ENCODE measurements at places on chromosomes 1 and 21. TPM values are rescaled to one million over a fixed set of nuclear protein-coding genes. Genes with fewer than 3 reads are reported as not detected.

GRCh38 chr1:92354259-92354658, 55.4 kb downstream of the RPAP2 start:
- no peak for DNase-seq

DNA sequence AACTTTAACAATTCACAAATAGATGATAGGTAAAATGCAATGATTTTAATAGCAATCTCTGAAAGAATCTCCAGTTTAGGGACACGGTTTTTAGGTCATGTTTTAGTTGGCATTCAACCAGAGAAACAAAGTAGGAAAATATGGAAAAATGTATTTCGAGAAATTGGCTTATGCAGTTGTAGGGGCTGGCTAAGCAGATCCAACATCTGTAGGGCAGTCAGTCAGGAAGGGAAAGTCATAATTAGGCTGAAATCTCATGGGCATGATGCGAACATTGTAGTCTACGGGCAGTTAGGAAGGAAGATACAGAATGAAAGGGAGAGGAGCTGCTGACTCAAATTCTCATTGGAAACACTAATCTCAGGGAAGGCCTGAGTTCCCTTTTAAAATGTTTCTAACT, 1276.0 kb upstream of the ADGRL4 start:
- DNase-seq, result no peak

DNA sequence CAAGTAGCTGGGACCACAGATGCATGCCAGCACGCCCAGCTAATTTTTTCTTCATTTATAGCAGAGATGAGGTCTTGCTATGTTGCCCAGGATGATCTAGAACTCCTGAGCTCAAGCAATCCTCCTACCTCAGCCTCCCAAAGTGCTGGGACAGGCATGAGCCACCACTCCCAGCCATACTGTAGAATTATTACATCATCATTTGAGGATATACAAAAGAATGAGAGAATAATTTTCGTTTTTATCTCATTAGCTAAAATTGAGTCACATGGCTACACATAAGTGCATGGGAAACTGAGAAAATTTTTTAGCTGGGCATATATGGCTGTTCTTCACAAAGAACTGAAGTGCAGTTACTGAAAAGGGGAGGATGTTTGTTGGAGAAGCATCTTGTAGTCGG, 21.2 kb downstream of the STXBP3 start:
- no peak for DNase-seq

- no peak for DNase-seq
Measured at GRCh38 chr1:178122283-178122682, 28.4 kb downstream of the RASAL2 start.

DNA sequence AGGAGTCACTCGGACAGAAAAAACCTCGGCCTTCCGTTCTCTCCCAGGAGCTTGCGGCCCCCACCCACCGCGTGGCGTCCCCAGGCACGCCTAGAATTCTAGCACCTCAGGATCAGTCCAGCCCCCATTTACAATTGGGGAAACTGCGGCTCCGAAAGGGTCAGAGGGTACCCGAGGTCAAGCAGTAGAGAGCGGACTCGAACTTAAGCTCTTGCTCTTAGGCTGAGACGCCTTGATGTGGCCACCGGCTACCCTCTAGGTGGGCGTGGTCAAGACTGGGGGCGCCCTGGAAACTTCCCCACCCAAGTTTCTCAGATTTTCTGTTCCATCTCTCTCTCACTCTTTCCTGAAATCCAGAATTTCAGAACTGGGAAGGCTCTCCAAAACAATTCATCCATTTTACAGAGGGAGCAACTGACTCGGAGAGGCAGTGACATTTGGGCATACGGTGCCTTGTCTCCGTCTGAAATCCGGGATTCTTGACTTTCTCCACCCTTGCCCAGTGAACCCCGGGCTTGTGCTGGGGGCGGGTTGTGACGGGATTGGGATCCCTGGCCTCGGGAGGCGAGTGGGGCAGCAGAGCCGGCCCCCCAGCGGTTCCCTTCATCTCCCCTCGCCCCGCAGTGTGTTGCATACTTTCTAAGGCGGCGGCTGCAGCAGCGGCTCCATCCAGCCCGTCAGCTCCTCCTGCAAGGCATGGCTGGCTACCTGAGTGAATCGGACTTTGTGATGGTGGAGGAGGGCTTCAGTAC, 777 bp downstream of the AZIN2 start:
- DNase-seq, result peak; percentile 6

GRCh38 chr1:162878000-162878596, 17.1 kb upstream of the CCDC190 start:
- DNase-seq, result no peak

- DNase-seq, result no peak
Measured at GRCh38 chr1:50667710-50668356, 244.6 kb upstream of the DMRTA2 start.

DNA sequence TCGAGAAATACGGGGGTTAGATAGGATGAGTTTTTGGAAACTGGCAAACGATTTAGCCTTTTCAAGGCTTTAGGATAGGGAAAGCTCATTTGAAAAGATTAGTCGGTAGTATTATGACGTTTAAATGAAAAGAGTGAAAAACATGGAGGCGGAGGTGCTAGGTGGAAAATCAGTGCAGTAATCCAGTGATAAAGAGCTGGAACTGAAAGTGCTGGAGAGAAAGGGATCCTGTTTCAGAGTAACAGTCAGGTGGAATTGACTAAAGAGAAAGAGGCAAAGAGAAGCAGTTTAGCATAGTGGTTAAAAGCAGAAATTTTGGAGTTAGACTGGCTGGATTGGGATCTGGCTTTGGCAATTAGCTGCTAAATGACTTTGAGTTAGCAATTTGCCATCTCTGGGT, 945 bp downstream of the WDR3 start:
- no peak for DNase-seq

- DNase-seq, result no peak
Measured at GRCh38 chr21:41029571-41029970, 138.4 kb upstream of the BACE2 start.

- DNase-seq, result peak; percentile 4
Measured at GRCh38 chr1:242454262-242455051, 70.0 kb downstream of the PLD5 start.

DNA sequence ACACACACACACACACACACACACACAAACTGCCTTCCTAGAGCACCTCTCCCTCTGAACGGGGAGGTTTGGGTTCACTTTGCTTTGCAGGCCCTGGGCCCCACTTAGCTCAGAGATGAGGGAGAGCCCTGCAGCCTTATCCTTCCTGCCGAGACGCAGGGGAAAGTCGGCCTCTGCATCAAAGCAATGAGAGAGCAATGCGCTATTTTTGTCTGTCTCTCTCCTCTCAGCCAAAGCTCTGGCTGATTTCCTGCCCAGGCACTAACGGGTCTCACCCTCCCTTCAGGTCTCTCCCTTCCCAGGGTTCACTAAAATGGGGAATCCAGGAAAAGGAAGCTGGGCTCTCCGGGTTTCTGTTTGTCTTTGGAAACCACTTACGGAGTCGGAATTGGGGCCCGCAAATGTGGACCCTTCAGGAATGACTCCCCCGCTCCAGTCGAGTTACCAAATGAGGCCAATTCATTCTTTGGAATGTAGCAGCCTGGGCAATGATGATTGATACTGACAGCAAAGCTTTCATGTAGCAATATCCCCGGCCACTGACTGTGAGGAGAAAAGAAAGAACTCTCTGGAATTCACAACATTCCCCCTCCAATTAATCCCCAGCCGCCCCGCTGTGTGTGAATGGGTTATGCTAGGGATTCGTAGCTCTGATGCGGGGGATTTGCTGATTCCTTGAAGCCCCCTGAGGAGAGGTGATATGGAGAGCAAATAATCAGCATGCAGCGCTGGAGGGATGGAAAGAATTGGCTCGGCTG, 61.5 kb upstream of the WLS start:
- DNase-seq, result no peak

- no peak for DNase-seq
Measured at GRCh38 chr1:201284636-201285035, 1.3 kb downstream of the PKP1 start.

DNA sequence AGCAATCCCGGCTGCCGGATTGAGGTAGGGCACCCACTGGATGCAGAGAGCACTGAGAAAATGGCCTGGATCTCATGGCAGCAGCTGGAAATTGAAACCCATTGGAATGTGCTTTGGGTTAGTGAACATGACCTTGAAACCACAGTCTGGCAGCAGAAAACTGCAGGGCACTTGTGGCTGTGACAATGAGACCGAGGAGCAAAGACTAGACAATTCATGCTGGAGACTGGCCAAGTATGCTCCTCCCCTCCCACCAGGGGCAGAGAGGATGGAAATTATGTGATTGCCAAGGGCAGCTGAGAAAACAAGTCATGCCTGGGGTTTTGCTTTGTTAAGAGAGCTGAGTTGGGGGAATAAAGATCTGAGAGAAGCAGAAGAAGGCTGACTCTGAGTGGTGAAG, 60.7 kb downstream of the ZNF697 start:
- DNase-seq, result no peak

DNA sequence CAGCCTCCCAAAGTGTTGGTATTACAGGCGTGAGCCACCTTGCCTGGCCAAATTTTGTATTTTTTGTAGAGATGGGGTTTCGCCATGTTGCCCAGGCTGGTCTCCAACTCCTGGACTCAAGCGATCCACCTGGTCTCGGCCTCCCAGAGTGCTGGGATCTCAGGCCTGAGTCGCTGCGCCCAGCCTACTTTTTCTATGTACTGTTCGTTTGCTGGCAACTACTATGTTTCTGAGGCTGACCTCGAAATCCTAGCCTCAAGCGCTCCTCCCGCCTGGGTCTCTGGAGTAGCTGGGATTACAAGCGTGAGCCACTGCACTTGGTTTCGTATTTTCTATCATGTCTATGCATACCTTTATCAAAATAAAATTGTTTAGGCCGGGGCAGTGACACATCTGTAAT, 675 bp upstream of the TEKT2 start:
- no peak for DNase-seq

Gene IGSF3
- total RNA-seq, result 0.42 TPM

Gene OR10J1
- total RNA-seq, result not detected

Gene SMPDL3B
- 0.32 TPM for total RNA-seq

Gene MTMR11
- 0.47 TPM for total RNA-seq

Gene PDE9A
- 7.3 TPM for total RNA-seq

Gene SLC25A34
- total RNA-seq, result 1.8 TPM

Gene TP73
- not detected for total RNA-seq

Gene AXDND1
- not detected for total RNA-seq

Gene NHLH1
- not detected for total RNA-seq
